Dermis microvascular lymphatic vessel endothelial cell (primary cell): ENCODE measurements at places on chromosomes 1 and 21. TPM values are rescaled to one million over a fixed set of nuclear protein-coding genes. Genes with fewer than 3 reads are reported as not detected.

The LMX1A gene
- not detected in 2 replicates for total RNA-seq

- DNase-seq, result no peak
Observed at GRCh38 chr1:223386013-223386412, 7.2 kb upstream of the CCDC185 start.

DNA sequence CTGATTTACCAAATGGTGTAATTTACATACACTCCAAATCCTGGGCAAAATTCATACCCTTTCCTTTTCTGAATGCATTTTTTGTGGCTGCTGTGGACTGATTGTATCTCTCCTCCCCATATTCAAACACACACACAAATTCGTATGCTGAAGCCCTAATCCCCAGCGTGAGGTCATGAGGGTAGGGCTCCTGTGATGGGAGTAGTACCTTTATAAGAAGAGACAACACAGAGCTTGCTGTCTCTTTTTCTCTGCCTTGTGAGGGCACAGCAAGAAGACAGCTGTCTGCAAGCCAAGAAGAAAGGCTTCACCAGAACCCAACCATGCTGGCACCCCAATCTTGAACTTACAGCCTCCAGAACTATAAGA, 24.4 kb downstream of the DUSP10 start:
- no peak for DNase-seq

DNA sequence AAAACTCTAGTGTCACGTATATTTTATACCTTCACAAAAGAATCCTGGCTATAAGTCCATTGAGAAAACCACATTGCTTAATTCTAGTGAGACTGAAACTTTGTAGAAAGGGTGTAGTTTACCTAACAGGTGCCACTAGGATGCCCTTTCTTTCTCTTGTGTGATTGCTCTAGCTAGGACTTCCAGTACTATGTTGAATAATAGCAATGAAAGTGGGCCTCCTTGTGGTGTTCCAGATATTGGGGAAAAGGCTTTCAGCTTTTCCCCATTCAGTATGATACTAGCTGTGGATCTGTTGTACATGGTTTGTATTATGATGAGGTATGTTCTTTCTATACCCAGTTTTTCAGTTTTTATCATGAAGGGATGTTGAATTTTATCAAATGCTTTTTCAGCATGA, 39.7 kb upstream of the CHODL start:
- no peak for DNase-seq

- no peak for DNase-seq
Observed at GRCh38 chr21:41328660-41329607, 12.3 kb downstream of the FAM3B start.
